ENCODE measurements at places on chromosomes 7 and 10.

DNA sequence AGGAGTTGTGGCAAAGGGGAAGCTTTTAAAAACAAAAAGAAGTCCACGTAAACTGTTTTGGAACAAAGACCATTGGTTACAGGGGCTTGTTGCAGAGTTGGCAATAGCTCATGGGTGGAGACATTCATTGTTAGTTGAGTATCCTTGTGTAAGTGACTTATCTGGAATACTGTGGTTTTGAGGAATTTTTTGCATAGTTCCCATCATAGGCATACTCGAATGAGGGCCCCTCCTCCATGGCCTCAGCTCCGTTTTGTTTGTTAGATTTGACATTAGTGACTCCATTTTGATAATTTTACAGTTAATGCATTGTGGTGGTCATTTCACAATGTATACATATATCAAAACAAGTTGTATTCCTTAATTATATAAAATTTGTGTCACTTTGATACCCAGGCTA, 12.8 kb upstream of the SMKR1 start:
- DNase-seq = no peak

GRCh38 chr7:158365267-158365666, 222.4 kb downstream of the PTPRN2 start:
- no peak for DNase-seq

- no peak for DNase-seq
Measured at GRCh38 chr7:25877802-25878789, 273.9 kb upstream of the NFE2L3 start.

DNA sequence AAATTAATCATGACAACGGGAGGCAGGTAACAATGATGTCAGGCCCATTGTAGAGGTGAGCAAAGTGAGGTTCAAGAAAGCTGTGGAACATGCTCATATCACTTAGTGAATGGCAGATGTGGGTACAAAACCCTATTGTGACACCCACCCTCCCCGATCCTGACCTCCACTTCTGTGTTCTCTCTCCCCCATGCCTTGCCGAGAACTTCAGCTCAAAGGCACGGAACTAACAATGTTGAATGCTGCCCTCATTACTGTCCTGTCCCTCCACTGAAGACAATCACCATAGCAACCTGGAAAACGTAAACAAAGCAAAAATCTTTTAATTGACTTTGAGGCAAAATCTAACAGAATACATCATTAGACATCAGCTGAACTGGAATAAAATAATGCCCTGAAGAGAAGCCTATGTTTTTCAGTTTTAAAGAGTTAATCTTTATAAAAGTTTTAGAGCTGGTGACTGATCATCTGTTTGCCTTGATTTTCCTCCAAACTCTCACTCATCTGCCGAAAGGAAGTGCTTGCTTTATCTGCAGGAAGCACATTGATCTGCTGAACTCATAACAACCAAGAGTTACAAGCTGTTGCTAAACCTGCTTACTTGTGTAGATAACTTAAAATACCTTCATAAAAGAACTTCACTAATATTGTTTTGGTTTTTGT, 133.6 kb downstream of the CUBN start:
- DNase-seq = no peak

GRCh38 chr7:134141868-134142264, 14.7 kb downstream of the LRGUK start:
- DNase-seq = no peak

DNA sequence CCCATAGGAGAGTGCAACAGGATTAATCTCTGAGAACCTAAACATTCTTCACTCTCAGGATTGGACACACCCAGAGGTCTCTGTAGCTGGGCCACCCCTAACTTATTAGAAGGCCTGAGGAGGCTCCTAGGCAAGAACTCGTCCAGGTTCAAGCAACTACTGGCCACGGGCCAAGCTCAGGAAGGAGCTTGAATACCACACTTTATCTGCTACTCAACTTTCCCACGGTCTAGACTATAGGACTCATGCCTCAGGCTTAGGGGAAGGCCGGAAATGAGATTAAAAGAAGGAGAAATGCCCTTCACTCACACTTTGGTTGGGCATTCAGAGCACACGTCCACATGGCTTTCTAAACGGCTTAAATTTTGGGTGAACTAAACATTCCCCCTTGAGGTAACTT, 142.8 kb upstream of the PHYHIPL start:
- no peak for DNase-seq

DNA sequence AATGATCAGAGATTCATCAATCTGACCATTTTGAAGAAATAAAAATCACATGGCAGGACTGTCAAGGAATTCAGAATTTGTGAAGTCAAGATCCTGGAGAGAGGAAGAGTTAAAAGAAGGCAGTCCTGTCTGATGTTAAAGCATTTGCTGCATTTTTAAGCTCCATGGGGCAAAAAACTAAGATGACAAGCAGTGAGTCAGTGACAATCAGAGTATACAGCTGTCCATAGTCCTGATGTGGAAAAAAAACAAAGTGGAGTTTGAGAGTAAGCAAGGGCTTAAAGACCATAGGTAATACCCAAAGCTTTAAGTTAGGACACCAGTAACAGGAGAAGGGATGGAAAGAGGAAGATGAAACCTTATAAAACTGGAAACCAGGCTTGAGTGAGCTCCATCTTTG, 412.7 kb upstream of the ANKRD30A start:
- DNase-seq = no peak

- DNase-seq = no peak
Measured at GRCh38 chr7:142024547-142024946, 28.9 kb downstream of the MGAM start.

DNA sequence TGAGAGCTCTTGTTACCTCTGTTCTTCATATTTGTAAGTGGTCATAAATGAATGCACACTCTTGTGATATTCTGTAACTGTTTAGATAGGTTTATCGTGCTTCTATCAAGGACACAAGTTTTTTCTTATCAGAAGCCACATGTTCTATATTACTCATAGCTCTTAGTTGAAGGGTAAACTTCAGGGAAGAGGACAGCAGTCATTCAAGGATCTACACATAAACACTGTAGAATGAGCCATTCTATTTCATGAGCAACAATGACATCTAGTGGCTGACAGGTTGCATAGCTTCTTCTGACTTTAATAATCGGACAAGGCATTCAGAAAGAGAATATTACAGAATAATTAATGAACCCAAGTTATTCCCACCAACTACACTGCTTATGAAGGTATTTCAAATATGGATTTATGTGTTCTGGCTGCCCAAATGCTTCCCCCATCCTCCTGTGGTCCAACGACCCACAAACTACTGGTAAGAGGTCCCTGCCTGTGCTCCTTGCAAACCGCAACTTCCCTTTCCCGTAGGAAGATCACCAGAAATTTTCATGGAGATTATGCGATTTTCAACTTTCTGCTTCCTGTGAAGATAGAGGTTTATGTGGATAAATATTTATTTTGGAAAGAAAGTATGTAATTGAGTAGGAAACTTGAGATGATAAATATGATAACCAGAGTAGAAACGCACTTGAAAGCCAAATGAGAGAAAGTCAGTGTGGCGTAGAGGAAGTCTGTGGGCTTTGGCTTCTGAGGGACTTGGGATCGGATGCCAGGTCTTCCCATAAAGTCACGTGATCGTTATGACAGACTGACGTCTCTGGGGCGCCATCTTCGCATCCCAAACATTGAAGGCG, 16.8 kb upstream of the ABCB5 start:
- DNase-seq = no peak

DNA sequence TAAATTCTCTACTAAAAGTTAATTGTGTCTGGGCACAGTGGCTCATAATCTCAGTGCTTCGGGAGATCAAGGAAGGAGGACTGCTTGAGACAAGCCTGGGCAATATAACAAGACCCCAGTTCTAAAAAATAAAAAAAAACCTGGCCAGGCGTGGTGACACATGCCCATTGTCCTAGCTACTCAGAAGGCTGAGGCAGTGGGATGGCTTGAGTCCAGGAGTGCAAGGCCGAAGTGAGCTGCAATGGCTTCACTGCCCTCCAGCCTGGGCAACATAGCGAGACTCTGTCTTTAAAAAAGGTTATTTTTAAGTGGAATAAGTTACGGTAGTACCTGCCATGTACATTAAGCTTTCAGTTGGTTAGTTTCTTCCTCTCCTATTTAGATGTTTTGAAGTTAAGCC, 28.9 kb downstream of the CDK14 start:
- DNase-seq = no peak

DNA sequence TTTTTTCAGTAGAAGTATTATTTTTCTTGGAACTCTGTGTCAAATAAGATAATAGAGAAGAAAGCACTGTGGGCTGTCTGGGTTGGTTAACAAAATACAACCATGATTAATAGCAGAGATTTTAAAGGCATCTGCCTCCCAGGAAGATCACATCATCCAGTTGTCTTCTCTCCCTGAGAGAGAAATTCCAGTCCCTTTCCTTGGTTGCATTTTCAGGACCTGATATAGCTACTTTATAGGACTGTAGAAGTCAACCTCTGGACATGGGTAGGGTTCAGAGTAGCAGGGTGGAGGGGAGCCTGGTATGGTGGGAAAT, 309.9 kb upstream of the IGFBP3 start:
- no peak for DNase-seq
